DMS79 (cell line): ENCODE measurements at places on chromosomes 13 and 19.

DNA sequence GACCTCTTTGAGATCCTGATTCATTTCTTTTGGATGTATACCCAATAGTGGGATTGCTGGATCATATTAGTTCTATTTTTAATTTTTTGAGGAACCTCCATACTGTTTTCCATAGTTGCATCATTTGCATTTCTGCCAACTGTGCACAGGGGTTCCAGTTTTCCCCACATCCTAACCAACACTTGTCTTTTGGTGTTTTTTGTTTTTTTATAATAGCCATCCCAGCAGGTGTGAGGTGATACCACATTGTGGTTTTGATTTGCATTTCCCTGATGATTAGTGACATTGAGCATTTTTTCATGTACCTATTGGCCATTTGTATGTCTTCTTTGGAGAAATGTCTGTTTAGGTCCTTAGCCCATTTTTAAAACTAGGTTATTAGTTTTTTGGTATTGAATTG is 18.8 kb upstream of the GPR183 start:
- DNase-seq, result no peak

GRCh38 chr19:40693150-40693788 is 2.8 kb upstream of the NUMBL start:
- DNase-seq, result no peak

DNA sequence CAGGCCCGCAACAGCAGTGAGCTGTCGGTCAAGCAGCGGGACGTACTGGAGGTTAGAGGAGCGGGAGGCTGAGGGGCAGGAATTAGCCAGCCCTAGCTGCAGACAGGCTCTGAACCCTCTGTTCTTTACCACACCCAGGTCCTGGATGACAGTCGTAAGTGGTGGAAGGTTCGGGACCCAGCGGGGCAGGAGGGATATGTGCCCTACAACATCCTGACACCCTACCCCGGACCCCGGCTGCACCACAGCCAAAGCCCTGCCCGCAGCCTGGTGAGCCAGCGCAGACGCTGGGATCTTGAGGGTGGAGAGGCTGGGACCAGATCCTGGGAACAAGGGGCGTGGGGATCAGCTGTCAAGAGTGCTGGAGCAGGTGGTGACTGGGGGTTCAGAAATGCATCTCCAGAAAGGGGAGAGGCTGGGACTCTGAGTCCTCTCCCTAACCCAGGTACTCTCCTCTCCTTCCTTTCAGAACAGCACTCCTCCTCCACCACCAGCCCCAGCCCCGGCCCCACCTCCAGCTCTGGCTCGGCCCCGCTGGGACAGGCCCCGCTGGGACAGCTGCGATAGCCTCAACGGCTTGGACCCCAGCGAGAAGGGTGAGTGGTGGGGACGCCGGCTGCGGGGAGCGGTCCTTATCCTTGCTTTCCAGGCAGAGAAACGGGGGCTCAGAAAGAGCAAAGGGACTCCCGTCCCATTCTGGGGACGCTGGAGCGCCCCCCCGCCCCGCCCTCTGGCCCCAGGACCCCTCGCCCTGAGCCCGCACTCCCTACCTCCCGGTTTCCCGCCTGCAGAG is 10.4 kb downstream of the EPS8L1 start:
- DNase-seq, result no peak

DNA sequence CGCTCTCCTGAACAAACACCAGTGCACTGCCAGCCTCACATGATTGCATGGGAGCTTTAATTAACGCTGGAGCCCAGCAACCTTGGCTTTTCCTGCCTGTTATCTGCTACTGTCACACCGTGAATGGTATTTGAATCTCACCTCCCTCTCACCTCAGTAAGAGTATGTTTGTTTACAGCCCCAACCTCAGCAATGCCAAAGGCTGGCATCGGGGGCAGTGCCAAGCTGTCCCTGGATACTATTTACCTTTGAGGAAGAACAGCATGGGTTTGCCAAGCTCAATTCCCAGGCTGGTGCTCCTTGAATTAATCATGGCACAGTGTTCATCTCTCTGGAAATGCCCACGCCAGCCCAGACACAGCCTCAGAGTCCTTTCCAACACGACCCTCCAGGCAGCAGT is 57.2 kb upstream of the SERPINE3 start:
- no peak for DNase-seq

DNA sequence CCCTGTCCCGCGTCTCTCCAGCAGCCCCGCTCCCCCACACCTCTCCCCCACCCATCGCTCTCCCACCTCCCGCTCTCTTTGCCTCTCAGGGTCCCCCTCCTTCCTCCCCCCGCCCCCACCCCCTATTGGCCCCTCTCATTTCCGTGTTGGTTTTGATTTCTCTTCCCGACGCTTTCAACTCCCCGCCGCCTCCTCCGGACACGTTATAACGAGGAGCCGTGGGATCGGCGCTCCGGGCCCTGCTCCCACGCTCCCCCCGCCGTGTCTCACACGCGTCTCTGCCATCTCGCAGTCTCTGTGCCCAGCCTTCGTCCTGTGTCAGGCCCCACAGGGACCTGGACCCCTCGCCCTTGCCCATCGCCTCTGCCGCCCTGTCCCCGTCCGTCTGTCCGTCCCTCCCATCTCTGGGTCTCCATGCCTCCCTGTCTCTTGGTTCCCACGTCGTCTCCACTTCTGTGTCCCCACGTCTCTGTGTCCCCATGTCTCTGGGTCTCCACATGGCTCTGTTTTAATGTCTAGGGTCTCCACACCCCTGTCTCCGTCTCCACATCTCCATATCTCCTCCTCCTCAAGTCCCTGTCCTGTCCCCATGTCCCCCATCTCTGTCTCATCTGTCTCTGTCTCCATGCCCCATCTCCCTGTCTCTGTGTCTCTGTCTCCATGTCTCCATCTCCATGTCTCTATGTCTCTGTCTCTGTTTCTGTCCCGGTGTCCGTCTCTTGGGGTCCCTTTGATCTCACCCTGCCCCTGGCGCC is 13.1 kb downstream of the ERFL start:
- no peak for DNase-seq

- DNase-seq, result no peak
Measured at GRCh38 chr13:93655154-93655553, 428.5 kb downstream of the GPC6 start.

- DNase-seq, result no peak
Measured at GRCh38 chr13:73035660-73036059, 23.1 kb upstream of the KLF5 start.

DNA sequence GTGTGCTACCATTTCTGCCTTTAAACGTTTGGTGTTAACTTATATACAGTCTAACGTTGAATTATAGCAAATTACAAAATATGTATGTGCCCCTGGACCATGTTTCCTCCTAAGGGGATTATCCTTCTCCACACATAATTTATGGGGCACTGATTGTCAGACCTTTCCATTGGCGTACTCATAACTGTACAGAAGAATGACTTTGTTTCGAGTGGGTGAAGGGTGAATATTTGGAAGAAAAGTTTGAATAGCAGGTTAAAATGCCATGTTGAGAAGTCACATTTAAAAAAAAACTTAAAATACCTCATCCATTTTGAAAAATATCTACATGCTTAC is 58.8 kb downstream of the SLC10A2 start:
- no peak for DNase-seq

- DNase-seq, result no peak
Measured at GRCh38 chr13:64936879-64937278, 2293.3 kb downstream of the PCDH9 start.

- DNase-seq, result no peak
Measured at GRCh38 chr13:34420702-34421346, 521.2 kb upstream of the NBEA start.

GRCh38 chr13:41122838-41123237 is 9.8 kb downstream of the KBTBD6 start:
- DNase-seq, result no peak

DNA sequence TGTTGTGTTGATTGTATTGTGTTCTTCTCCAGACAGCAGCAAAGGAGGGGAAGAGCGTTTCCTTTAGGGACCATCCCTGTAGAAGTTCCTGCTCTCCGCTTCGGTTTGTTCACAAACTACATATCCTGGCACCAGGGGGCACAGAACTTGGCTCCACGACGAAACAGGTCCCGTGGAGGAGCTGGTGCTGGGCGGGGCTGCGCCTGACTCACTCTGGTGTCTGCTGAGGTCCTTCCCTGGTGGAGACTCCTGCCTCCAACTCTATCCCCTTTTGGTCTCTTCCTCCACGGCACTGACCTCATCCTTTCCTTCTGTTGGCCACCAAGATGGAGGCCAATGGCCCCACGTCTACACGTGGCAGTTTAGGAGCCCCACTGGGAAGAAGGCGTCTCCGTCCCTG is 14.7 kb downstream of the TMPRSS9 start:
- no peak for DNase-seq

GRCh38 chr13:97802213-97802612 is 151.3 kb upstream of the IPO5 start:
- no peak for DNase-seq
